ENCODE measurements at places on chromosomes 12 and 14. TPM values are rescaled to one million over a fixed set of nuclear protein-coding genes. Genes with fewer than 3 reads are reported as not detected.

- no peak overlapping the region for H3K4me3 ChIP-seq
- no peaks in the 10 kb centered on the region for H3K36me3 ChIP-seq
- H3K4me1 ChIP-seq = peaks cover 7% of the 10 kb centered on the region
- H3K27ac ChIP-seq = no peak overlapping the region
- H3K27me3 ChIP-seq = no peaks in the 10 kb centered on the region
These were observed 10.3 kb upstream of the FERMT2 start for GRCh38 chr14:52961060-52961639.

- no peak overlapping the region for H3K4me3 ChIP-seq
- no peak for DNase-seq
- H3K27ac ChIP-seq = no peak overlapping the region
These were observed 18.7 kb downstream of the TSHR start for GRCh38 chr14:80973931-80974641.

- H3K4me1 ChIP-seq = no peaks in the 10 kb centered on the region
- DNase-seq = no peak
- H3K27ac ChIP-seq = no peak overlapping the region
- H3K27me3 ChIP-seq = no peaks in the 10 kb centered on the region
- no peaks in the 10 kb centered on the region for H3K36me3 ChIP-seq
- H3K4me3 ChIP-seq = no peak overlapping the region
These were observed 233.3 kb upstream of the FLRT2 start for GRCh38 chr14:85296456-85297210.

GRCh38 chr12:93944911-93945310, 203.5 kb upstream of the PLXNC1 start:
- H3K27me3 ChIP-seq = no peaks in the 10 kb centered on the region
- no peak for DNase-seq
- no peaks in the 10 kb centered on the region for H3K4me1 ChIP-seq
- no peak overlapping the region for H3K4me3 ChIP-seq
- H3K27ac ChIP-seq = no peak overlapping the region
- no peaks in the 10 kb centered on the region for H3K36me3 ChIP-seq

- no peak for DNase-seq
- H3K4me1 ChIP-seq = peaks cover 32% of the 10 kb centered on the region
- H3K27me3 ChIP-seq = no peaks in the 10 kb centered on the region
- no peaks in the 10 kb centered on the region for H3K36me3 ChIP-seq
- no peak overlapping the region for H3K4me3 ChIP-seq
These were observed 14.8 kb downstream of the KCNJ8 start for GRCh38 chr12:21759737-21760136.

- peak overlapping the region; percentile 96 for H3K27ac ChIP-seq
- no peaks in the 10 kb centered on the region for H3K27me3 ChIP-seq
- H3K4me1 ChIP-seq = peaks cover 21% of the 10 kb centered on the region
- no peaks in the 10 kb centered on the region for H3K36me3 ChIP-seq
These were observed 905 bp upstream of the CIPC start for GRCh38 chr14:77097006-77097699.

The SLC39A9 gene
- 38.2 TPM for total RNA-seq

- H3K27me3 ChIP-seq = no peaks in the 10 kb centered on the region
- H3K4me3 ChIP-seq = no peak overlapping the region
- H3K27ac ChIP-seq = no peak overlapping the region
- no peak for DNase-seq
These were observed 50.5 kb downstream of the KIF26A start for GRCh38 chr14:104188727-104189400.

- peaks cover 23% of the 10 kb centered on the region for H3K4me1 ChIP-seq
- no peak overlapping the region for H3K27ac ChIP-seq
- no peak overlapping the region for H3K4me3 ChIP-seq
- no peaks in the 10 kb centered on the region for H3K27me3 ChIP-seq
These were observed 124.8 kb downstream of the SCARB1 start for GRCh38 chr12:124738636-124739467.

- no peak for DNase-seq
- no peak overlapping the region for H3K27ac ChIP-seq
- no peak overlapping the region for H3K4me3 ChIP-seq
- H3K27me3 ChIP-seq = no peaks in the 10 kb centered on the region
- H3K36me3 ChIP-seq = no peaks in the 10 kb centered on the region
These were observed 69.0 kb downstream of the SSPN start for GRCh38 chr12:26264215-26264838.

The WDR89 gene
- 2.6 TPM for total RNA-seq

- H3K27ac ChIP-seq = peak overlapping the region; percentile 1
- H3K27me3 ChIP-seq = no peaks in the 10 kb centered on the region
- no peaks in the 10 kb centered on the region for H3K36me3 ChIP-seq
- no peak overlapping the region for H3K4me3 ChIP-seq
- H3K4me1 ChIP-seq = peaks cover 19% of the 10 kb centered on the region
These were observed 127.3 kb upstream of the FLRT2 start for GRCh38 chr14:85402569-85403162.

The TAS2R13 gene
- total RNA-seq = 2.3 TPM

DNA sequence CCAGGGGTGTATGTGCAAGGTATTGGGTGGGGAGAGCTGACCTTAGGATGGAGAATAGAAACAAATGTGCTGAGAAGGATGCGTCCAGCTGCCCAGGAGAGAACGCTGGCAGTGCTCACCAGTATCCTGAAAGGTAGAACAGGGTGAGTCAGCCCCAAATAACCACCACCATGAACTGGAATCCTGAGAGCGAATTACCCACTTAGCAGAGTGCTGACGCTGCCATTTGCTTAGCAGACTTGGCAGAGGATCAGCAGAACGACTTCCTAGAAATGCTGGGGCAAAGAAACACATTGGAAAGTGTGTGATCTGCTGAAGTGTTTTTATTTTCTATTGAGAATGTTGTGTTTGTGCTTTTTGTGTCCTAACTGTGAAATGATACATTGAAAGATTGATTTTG, 213.6 kb downstream of the ADGRD1 start:
- H3K4me3 ChIP-seq = no peak overlapping the region
- H3K36me3 ChIP-seq = no peaks in the 10 kb centered on the region
- H3K4me1 ChIP-seq = no peaks in the 10 kb centered on the region
- DNase-seq = no peak

DNA sequence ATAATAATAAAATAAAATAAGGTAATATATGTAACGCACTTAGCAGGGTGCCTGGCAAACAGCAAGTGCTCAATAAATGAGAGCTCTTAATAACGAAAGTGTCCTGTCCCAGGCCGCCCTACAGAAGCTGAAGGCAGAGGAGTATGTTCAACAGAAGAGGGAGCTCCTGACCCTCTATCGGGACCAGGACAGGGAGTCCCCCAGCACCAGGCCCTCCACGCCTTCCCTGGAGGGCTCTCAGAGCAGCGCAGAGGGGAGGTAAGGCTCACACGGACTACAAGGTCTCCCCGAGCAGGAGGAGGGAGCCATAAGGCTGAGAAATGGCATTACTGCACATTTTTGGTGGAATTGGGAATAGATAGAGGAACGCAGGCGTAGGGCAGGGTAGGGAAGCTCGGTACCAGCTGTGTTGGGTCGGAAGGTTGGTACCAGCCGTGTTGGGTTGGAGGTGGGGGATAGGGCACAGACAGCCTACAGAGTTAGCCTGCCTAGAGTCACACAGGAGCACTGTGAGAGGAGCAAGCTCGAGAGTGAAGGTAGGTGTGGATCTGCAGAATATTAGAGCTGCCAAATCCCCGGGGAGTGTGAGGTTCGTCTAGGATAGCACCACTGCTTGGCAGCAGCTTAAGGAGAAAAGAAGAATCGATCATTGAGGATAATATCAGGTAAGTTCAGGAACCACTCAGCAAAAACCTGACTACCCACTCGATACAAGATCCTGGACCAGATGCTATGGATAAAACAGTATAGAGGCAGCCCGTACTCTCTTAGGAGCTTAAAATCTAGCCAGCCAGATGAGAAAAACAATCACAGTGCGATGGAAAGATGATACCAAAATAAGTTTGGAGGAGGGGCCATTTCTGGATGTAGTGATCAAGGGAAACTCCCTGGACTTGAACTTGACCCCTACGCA, 15.3 kb downstream of the TNFRSF1A start:
- H3K27ac ChIP-seq = no peak overlapping the region
- no peaks in the 10 kb centered on the region for H3K27me3 ChIP-seq
- H3K36me3 ChIP-seq = peaks cover 20% of the 10 kb centered on the region
- DNase-seq = no peak
- H3K4me3 ChIP-seq = no peak overlapping the region

GRCh38 chr12:29157486-29157946, 8.4 kb downstream of the FAR2 start:
- H3K27ac ChIP-seq = no peak overlapping the region
- no peak overlapping the region for H3K4me3 ChIP-seq
- no peaks in the 10 kb centered on the region for H3K4me1 ChIP-seq
- no peaks in the 10 kb centered on the region for H3K27me3 ChIP-seq

The AICDA gene
- total RNA-seq = not detected

The CAPZA3 gene
- not detected for total RNA-seq

The SYCP3 gene
- total RNA-seq = 0.26 TPM

The BBOF1 gene
- total RNA-seq = 2.9 TPM

DNA sequence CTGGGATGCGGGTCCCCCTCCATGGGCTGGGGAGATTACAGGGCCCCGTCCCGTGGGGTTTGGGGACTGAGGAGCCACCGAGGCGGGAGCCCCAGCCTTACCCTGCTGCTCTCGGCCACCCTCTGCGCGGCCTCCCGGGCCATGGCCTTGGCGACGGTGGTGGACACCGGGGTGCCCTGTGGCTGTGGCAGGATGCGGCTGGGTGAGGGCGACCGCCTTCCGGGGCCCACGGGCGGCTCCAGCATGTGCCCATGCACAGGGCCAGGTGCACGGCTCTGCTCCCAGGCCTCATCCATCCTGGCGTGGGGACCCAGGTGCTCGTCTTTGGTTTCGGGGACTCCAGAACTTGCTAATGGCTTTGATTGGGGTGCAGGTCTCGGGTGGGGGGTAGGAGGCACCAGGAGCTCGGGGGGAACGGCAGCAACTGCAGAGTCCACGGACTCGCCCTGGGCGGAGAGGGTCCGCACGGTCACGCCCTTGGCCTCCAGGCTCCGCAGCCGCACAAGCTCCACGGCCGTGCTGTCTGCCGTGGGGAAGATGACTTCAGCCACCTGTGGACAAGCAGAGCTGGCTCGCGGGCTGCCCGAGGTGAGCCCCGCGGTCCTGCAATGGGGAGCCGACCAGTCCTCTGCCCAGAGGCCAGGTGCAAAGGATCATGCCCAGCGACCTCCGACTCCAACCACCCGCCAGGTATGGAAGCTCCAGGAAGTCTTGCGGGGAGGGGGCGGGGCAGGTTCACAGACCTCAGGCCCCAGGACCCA, 99.2 kb downstream of the PIWIL1 start:
- no peaks in the 10 kb centered on the region for H3K4me1 ChIP-seq
- no peak overlapping the region for H3K27ac ChIP-seq
- no peak overlapping the region for H3K4me3 ChIP-seq
- DNase-seq = no peak
- no peaks in the 10 kb centered on the region for H3K36me3 ChIP-seq

DNA sequence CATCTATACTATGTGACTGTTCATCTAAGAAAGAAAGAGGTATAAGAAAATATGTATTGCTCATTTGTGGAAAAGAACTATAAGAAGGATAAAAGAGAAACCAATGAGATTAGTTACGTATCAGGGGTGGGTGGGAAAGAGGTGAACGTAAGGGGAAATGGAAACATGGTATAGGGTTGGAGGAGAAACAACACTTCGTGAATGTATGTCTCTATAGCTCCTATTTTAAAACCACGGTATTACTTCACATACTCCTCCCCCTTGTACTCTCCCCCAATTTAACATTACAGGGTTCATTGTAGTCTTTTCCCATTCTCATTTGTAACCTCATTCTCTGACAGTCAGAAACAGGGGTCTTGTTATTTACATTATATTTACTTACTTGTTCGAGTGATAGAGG, 120.4 kb downstream of the FOXG1 start:
- no peak overlapping the region for H3K27ac ChIP-seq
- no peaks in the 10 kb centered on the region for H3K27me3 ChIP-seq
- no peak overlapping the region for H3K4me3 ChIP-seq
- DNase-seq = no peak

The ACOT4 gene
- total RNA-seq = 3.1 TPM

- H3K36me3 ChIP-seq = no peaks in the 10 kb centered on the region
- no peak overlapping the region for H3K27ac ChIP-seq
- no peak for DNase-seq
- peaks cover 6% of the 10 kb centered on the region for H3K27me3 ChIP-seq
- peaks cover 12% of the 10 kb centered on the region for H3K4me1 ChIP-seq
- no peak overlapping the region for H3K4me3 ChIP-seq
These were observed 335.2 kb downstream of the BMP4 start for GRCh38 chr14:53621433-53621832.

The PHLDA1 gene
- total RNA-seq = 22.4 TPM

DNA sequence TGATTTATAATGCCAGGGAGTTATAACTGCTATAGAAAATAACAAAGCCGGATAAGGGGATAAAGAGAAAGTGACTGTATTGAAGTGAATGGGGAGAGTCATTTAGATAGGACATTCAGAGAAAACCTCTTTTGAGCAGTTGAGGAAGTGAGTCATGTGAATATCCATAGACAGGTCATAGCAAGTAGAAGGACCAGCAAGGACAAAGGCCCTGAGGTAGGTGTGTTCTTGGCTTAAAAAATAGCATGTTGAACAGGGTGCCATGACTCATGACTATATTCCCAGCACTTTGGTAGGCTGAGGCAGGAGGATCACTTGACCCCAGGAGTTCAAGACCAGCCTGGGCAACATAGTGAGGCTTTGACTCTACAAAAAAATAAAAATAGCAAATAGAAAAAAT, 51.5 kb upstream of the RAP1B start:
- H3K27ac ChIP-seq = no peak overlapping the region
- no peaks in the 10 kb centered on the region for H3K4me1 ChIP-seq
- H3K27me3 ChIP-seq = no peaks in the 10 kb centered on the region
- no peak overlapping the region for H3K4me3 ChIP-seq

GRCh38 chr14:69199786-69200185, 8.5 kb downstream of the EXD2 start:
- no peaks in the 10 kb centered on the region for H3K27me3 ChIP-seq
- H3K4me1 ChIP-seq = no peaks in the 10 kb centered on the region
- DNase-seq = no peak

The HOXC9 gene
- not detected for total RNA-seq

DNA sequence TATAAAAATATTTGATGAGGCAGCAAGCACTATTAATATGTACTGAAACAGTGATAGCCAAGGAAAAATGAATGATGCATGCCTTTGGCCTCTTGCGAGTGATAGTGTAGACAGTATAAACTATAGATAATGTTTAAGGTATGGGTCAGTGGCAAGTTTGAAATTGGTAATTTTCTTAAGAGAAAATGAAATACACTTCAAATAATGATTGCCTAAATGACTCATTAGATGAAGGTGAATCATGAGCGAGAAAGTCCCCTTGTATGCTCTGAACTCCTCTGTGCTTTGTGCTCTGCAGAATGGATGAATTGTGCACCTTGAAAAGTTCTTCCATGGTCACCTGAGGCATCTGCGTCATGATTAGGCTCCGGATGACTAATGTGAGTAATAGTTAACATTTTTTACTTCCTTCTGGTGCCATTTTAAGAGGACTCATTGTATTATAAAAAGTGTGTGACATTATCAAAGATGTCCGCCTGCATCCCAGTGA, 84.9 kb upstream of the RTL1 start:
- H3K27ac ChIP-seq = no peak overlapping the region
- H3K4me3 ChIP-seq = no peak overlapping the region
- H3K4me1 ChIP-seq = no peaks in the 10 kb centered on the region
- no peaks in the 10 kb centered on the region for H3K27me3 ChIP-seq
- DNase-seq = no peak

- H3K27me3 ChIP-seq = no peaks in the 10 kb centered on the region
- H3K36me3 ChIP-seq = no peaks in the 10 kb centered on the region
- no peak for DNase-seq
- no peak overlapping the region for H3K4me3 ChIP-seq
These were observed 178.9 kb upstream of the FKBP4 start for GRCh38 chr12:2615665-2616402.
